Hepatocyte (in vitro differentiated cells): ENCODE measurements at places on chromosomes 4 and X. TPM values are rescaled to one million over a fixed set of nuclear protein-coding genes. Genes with fewer than 3 reads are reported as not detected.

The PASD1 gene
- 0.24 TPM in 1 of 2 replicates, not detected in the other for total RNA-seq

The CLCN5 gene
- total RNA-seq = 50.6 and 51.2 TPM in 2 replicates

The FAM9B gene
- total RNA-seq = not detected in 2 replicates

The MAGEA2B gene
- not detected in 2 replicates for total RNA-seq

The CCKAR gene
- 0.77 TPM in 1 of 2 replicates, not detected in the other for total RNA-seq

The MAP9 gene
- 26.7 and 28.7 TPM in 2 replicates for total RNA-seq

The TLR2 gene
- total RNA-seq = 6.6 and 10.6 TPM in 2 replicates

The ATP1B4 gene
- total RNA-seq = not detected in 2 replicates

The TCEAL7 gene
- total RNA-seq = 14.7 and 16.0 TPM in 2 replicates

The HTR2C gene
- total RNA-seq = 0.04 and 0.27 TPM in 2 replicates

The CXorf58 gene
- total RNA-seq = 0.60 and 2.8 TPM in 2 replicates

The PAGE4 gene
- 1.0 TPM in 1 of 2 replicates, not detected in the other for total RNA-seq

The GAGE12H gene
- total RNA-seq = not detected in 2 replicates

The SGMS2 gene
- total RNA-seq = 68.9 and 75.7 TPM in 2 replicates

The UGT2A1 gene
- total RNA-seq = 0.12 and 0.17 TPM in 2 replicates

The ZDHHC15 gene
- 1.00 and 1.3 TPM in 2 replicates for total RNA-seq

The TMPRSS11D gene
- not detected in 2 replicates for total RNA-seq

The CFI gene
- total RNA-seq = 162 and 163 TPM in 2 replicates

The ENPEP gene
- 7.1 and 8.7 TPM in 2 replicates for total RNA-seq

The SHROOM2 gene
- total RNA-seq = 6.2 and 8.5 TPM in 2 replicates
